DMS 273 treated with DMSO at 0.1 percent for 48 hours (cell line): ENCODE measurements at places on chromosomes 2 and 18.

DNA sequence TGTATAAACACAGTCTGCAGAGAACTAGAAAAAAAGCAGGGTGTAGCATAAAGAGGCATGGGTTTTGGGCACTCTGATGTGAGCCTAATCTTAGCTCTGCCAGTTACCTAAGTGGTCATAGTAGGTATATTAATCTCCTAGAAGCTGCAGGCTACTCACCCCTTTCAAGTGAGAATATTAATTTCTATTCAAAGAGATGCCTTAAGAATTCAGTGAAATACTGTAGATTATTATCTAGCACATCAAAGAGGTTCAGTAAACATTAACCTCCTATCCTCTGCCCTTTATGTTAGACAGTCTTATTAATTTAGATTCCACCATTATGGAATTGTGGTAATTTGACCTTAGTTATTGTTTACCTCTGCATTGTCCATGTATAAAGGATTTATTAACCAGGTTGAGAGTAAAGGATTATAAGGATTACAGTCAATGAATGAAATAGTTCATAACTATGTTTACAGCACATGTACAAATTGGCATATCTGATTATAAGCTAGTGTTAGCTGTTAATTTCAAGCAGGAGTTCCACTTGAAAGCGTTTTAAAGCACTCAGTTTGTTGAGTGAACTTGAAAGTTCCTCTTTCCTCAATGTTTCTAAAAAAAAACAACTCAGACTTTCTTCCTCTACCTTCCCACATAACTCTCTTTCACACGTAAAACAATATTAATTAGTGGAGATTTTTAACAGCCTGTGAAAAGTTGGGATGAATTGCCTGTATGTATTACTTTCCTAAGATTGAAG lies 150.6 kb upstream of the EPC2 start:
- DNase-seq: no peak

GRCh38 chr2:115119086-115119485 lies 676.6 kb downstream of the DPP10 start:
- no peak for DNase-seq

GRCh38 chr18:48274301-48274700 lies 134.9 kb downstream of the ZBTB7C start:
- DNase-seq: no peak

- DNase-seq: no peak
Observed at GRCh38 chr2:238949710-238950345, 101.9 kb downstream of the TWIST2 start.

DNA sequence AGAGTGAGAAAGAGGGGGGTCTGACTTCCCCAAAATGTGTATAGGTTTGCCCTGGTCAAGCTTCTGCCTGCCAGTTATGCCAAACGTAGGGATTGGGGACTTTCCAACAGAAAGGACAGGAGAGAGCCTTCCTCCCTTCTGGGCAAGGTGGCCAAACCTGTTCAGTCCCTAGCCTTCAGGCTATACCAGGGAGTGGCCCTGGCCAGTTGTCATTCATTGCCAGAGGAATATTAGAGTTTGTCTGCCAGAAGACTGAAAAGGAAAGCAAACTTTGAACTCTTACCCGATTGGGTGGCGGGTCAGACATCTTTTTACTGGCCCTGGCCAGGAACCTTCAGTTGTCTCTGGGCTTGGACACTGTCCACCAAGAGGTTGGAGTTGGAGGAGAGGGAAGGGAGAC lies 22.1 kb downstream of the RAB3GAP1 start:
- no peak for DNase-seq

- DNase-seq: no peak
Observed at GRCh38 chr18:26480897-26481795, 67.2 kb downstream of the KCTD1 start.

- no peak for DNase-seq
Observed at GRCh38 chr2:102044235-102044896, 52.6 kb downstream of the IL1R2 start.

DNA sequence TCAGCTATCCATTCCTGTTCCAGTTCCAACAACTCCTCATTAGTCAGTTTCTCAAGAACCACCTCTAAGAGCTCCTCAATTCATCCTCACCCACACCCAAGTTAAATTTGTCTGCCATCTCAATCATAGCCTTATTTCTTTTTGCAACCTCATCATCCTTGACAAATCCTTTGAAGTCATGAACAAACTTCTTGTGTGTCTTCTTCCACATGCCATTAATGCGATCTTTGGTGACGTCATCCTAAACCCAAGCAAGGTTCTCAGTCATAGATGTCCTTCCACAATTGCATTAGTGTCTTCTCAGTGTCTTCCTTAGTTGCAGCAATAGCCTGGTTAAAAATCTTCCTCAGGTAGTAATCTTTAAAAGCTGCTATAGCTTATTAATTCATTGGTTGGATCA lies 71.2 kb upstream of the FSIP2 start:
- DNase-seq: no peak

DNA sequence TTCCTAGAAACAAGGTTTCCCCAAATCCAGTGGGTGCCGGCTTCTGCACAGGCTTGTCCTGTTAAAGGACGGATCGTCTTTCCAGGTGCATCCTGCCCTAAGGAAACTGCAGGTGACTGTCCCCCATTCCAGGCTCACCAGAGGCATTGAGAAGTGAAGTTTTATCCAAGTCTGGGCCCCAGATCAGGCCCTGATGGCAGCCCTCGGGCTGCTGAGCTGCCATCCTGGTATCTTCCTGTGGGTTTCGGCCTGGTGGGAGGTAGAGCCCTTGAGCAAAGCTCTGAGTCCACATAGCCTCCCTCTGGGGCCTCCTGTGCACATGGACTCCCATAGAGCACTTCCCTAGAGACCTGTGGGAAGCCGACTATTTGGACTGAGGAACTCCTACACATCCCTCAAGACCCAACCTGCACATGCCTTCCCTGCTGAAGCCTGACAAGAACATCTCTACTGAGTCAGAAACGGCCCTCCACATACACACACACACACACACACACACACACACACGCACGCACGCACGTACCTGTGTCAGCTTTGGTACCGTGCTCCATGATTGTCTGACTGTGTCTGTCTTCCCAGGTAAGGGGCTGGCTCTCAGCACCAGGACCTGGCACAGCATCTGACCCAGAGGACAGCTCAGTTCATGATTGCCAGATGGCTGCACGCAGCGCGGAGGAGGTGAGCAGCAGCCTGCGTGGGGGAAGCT lies 16.4 kb downstream of the TNS1 start:
- no peak for DNase-seq
